ENCODE measurements at places on chromosomes 5 and 9. TPM values are rescaled to one million over a fixed set of nuclear protein-coding genes. Genes with fewer than 3 reads are reported as not detected.

The ANKH gene
- total RNA-seq: 123 TPM

The INSL4 gene
- total RNA-seq: not detected

DNA sequence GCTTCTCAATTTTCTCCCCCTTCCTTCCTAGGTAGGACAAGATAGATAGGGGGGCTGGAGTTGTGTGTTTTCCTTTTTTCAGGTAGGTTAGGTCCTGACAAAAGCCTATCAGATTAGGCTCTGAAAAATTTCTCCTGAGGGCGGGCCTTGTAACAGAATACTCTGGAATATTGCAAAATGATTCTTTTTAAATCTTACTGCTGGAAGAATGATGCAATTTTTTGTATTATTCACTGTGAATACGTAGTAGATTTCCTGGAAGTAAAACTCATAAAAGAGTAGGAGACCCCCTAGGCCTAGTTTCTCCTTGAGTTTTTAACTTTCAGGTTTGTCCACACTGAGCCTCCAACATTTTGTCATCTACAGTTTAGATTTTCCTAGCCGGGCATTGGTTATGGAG is 1701.8 kb downstream of the EFNA5 start:
- no peaks in the 10 kb centered on the region for H3K27me3 ChIP-seq
- no peaks in the 10 kb centered on the region for H3K4me1 ChIP-seq
- H3K4me3 ChIP-seq: no peak overlapping the region
- no peak overlapping the region for H3K27ac ChIP-seq
- H3K36me3 ChIP-seq: no peaks in the 10 kb centered on the region
- no peak for DNase-seq

The LCNL1 gene
- total RNA-seq: not detected

- H3K27ac ChIP-seq: no peak overlapping the region
- peaks cover 5% of the 10 kb centered on the region for H3K4me1 ChIP-seq
- no peak overlapping the region for H3K4me3 ChIP-seq
- H3K27me3 ChIP-seq: no peaks in the 10 kb centered on the region
Measured at GRCh38 chr5:93708442-93708841, 33.0 kb downstream of the POU5F2 start.
